ENCODE measurements at places on chromosomes 6 and 20.

GRCh38 chr6:101392586-101393230 is 800 bp upstream of the GRIK2 start:
- DNase-seq = no peak

DNA sequence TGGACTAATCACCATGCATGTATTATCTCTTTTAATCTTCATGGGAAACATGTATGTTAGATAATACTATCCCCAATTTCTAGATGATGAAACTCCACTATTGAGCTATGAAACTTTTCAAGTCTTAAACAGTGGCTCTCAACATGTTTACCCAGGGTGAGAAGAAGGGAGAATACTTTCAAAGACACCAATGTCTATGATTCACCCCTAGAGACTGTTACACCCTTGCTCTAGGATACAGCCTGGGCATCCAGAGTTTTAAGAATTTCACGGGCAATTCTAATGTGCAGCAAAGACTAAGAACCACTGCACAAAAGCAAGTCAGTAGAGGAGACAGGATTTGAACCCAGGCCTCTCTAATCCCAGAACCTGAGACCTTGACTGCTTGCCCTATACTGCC is 47.8 kb downstream of the GFOD1 start:
- no peak for DNase-seq

- DNase-seq = peak; percentile 54
Measured at GRCh38 chr6:139262519-139263300, 29.1 kb downstream of the TXLNB start.

- no peak for DNase-seq
Measured at GRCh38 chr6:44226368-44227147, 3.2 kb downstream of the SLC29A1 start.

DNA sequence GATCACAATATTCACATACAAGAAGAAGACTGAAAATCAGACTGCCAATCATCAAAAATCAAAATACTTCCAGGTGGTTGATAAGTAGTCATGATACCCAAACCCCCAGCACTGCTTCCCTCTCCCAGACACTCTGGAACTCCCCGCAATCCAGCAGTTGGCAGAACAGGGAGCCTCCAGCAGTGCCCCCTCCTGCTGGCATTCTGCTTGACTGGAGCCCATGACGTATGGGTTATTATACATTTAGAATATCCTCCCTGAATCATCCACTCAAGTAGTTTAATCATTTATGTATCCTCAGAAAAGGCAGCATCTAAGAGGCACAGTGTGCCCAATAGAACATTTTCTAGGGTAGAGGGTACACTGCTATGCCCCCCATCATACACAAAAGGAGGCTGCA is 9.3 kb upstream of the OGFRL1 start:
- DNase-seq = no peak

GRCh38 chr6:85464722-85465150 is 14.9 kb downstream of the NT5E start:
- DNase-seq = no peak

DNA sequence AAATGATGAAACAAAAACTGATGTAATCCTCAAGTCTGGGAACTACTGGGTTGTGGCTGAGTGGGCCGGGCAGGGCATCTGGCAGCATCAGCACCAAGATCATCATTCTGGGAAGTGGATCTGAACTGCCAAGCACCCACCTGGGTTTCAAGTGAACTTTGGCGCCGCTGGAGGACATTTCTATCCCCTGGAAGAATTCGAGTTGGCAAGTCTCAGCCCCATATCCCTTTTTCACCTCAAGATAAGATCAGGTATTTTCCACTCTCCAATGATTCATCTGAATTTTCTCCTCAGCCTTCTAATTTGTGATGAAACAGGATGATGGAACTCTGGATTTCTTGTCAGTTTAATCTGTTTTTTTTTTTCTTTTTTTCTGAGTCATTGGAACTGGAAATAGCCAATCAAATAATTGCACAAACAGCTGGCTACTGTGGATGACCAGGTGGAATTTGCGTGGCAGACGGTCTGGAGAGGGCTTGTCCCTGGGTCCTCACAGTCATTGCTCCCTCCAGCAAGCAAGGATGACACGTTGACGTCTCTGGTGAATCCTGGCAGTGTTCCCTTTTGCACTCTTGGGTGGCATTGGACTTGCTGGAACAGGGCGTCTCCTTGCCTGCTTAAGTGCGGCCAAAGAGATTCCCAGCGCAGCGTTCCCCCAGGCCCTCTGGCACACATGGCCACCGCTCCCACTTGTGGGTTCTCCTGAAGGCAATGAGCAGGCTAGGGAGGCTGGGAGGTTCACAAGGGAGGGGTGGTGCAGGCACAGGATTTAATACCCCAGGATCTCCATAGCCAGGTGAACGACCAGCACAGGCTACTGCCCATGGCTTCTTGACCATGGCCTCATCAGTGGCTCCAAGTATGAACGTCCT is 80.4 kb downstream of the DHX35 start:
- no peak for DNase-seq

DNA sequence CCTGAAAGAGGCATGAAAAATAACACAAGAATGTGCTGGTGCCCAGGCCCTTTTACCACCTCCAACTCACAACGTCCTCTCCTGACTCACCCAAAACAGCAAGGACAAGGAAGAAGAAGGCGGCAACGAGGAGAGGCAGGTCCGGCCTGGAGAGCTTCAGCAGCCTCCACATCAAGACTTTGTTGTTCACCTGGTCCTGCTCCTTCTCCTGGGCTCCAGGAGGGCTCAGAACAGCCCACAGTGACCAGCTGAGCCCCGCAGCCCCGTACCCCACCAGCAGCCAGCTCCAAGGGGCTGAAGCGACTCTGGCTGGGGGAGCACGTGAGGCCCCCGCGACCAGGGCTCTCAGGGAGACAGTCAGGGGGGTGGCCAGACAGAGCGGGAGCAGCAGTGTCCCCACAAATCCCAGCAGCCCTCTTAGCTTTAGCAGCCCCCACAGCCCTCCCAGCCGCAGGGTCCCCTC is 857 bp downstream of the TAP2 start:
- DNase-seq = no peak

GRCh38 chr6:163576114-163576513 is 161.6 kb downstream of the QKI start:
- no peak for DNase-seq

GRCh38 chr20:47189060-47189459 is 167.4 kb downstream of the ZMYND8 start:
- DNase-seq = no peak

DNA sequence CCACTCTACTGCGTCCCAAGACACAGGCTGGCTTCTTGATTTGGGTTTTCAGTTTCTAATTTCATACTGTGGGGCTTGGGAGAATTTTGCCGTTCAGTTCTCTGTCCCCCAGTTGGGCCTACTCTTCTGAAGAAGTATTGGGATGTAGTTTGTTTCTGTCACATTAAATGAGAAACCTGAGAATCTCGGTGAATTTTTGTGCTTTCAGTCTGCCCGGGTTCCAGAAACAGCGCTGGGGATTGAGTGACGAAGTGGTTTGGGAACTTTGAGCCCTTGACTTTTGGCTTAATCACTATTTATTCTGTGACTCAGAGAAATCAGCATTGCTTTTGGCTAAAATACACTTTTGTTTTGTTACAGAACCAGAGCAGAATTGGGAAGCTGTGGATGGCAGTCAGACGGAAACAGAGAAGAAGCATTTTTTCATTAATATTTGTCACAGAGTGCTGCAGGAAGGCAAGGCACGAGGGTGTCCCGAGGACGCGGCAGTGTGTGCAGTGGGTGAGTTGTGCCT is 74.0 kb downstream of the IGF2R start:
- no peak for DNase-seq

DNA sequence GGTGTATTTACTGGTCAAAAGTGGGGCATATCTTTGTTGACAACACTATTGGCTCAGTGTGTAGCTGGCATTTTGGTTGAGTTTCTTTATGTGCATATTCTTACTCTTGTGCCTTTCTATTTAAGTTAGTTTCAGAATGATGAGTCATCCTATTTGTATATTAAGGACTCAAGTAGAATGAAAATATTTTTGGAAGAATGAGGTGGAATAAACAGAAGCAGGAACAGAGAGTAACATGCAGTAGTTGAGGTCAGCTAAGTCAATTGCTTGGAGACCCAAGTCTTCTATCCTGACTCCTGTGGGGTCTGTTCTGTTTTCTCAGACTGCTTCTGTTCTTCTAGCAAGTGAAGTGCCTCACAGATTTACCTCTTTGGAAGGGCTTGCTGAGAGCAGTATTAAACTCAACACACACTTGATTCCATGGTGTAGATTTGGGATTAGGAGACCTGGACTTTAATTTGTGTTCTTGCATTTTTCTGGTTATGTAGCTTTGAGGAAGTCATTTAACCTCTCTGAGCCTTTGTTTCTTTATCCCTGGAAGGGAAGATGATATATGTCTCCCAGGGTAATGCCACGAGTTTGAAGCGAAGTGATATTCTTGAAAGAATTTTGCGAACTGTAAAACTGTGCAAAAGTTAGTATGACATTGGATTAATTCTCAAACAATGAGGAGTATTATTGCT is 324.3 kb downstream of the QKI start:
- no peak for DNase-seq

DNA sequence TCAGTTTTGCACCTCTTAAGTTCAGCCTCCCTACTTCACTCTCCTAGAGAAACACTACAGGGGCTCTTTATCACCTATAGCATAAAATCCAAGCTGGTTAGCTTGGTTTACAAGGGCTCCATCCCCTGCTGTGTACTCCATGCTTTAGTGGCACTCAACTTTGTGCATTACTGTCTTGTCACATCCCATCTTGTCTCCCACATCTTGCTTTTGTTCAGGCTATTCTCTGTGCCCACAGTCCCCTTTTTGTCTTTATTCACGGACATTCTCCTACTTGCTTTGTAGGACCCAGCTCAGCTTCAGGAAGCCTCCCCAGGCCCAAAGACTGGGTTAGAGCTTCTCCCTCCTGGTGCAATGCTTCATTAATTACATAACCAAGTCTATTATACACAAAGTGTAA is 107.9 kb upstream of the SPACA1 start:
- DNase-seq = no peak

- no peak for DNase-seq
Measured at GRCh38 chr6:96058082-96058481, 42.3 kb downstream of the FUT9 start.

DNA sequence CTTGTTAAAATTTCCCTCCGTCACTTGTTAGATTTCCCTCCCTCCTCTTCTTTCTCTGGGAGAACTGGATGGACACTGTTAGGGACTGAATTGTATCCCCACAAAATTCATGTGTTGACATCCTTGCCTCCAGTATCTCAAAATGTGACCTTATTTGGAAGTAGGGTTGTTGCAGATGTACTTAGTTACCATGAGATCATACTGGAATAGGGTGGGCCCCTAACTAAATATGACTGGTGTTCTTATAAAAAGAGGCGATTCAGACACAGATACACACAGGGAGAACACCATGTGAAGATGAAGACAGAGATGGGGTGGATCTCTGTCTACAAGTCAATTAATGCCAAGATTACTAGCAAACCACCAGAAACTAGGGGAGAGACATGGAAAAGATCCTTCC is 139.5 kb downstream of the ALDH8A1 start:
- no peak for DNase-seq
